ENCODE measurements at places on chromosomes 5 and 9. TPM values are rescaled to one million over a fixed set of nuclear protein-coding genes. Genes with fewer than 3 reads are reported as not detected.

The GAPVD1 gene
- total RNA-seq = 30.5 TPM

- no peaks in the 10 kb centered on the region for H3K27me3 ChIP-seq
- no peak overlapping the region for H3K4me3 ChIP-seq
- H3K27ac ChIP-seq = no peak overlapping the region
- no peak for DNase-seq
Observed at GRCh38 chr5:8825139-8825757, 720.6 kb downstream of the SEMA5A start.

GRCh38 chr5:107129051-107129450 is 541.7 kb downstream of the EFNA5 start:
- no peak overlapping the region for H3K4me3 ChIP-seq
- no peak overlapping the region for H3K27ac ChIP-seq
- H3K36me3 ChIP-seq = no peaks in the 10 kb centered on the region

DNA sequence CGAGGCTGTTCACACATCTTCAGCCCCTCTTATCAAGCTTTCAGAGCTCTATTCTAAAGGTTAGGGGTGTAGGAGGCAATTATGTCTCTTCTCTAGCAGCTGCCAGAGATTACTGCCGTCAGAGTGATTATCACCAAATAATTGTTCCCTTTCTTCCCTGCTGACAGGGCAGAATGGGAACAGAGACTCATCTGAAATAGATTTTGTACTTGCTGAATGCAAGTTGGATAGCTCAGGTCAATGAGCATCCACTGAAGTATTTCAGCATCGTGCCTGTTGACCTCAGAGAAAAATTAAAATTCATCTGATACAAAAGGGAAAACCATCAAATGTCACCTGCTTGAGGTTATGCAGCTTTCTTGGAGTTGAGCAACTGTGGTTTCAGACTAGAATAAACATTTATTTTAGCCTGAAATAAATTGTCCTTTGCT is 213.7 kb upstream of the MAP3K1 start:
- H3K4me1 ChIP-seq = no peaks in the 10 kb centered on the region
- H3K4me3 ChIP-seq = no peak overlapping the region
- no peaks in the 10 kb centered on the region for H3K27me3 ChIP-seq
- H3K27ac ChIP-seq = no peak overlapping the region

GRCh38 chr5:127909066-127909465 is 174.5 kb upstream of the SLC12A2 start:
- H3K27me3 ChIP-seq = no peaks in the 10 kb centered on the region
- DNase-seq = no peak

- no peak overlapping the region for H3K4me3 ChIP-seq
- no peaks in the 10 kb centered on the region for H3K36me3 ChIP-seq
- DNase-seq = no peak
- H3K27me3 ChIP-seq = no peaks in the 10 kb centered on the region
- H3K4me1 ChIP-seq = no peaks in the 10 kb centered on the region
- H3K27ac ChIP-seq = no peak overlapping the region
Observed at GRCh38 chr5:23433534-23434315, 73.7 kb upstream of the PRDM9 start.

Measured in right atrium auricular region (tissue), 2 donors.